CD14-positive monocyte (primary cell): ENCODE measurements at places on chromosomes 5 and 9. TPM values are rescaled to one million over a fixed set of nuclear protein-coding genes. Genes with fewer than 3 reads are reported as not detected.
A peak's percentile ranks its signal among the peaks of the same experiment; 100 is the strongest.

GRCh38 chr5:16776611-16777251 is 159.4 kb downstream of the MYO10 start:
- no peak for DNase-seq

DNA sequence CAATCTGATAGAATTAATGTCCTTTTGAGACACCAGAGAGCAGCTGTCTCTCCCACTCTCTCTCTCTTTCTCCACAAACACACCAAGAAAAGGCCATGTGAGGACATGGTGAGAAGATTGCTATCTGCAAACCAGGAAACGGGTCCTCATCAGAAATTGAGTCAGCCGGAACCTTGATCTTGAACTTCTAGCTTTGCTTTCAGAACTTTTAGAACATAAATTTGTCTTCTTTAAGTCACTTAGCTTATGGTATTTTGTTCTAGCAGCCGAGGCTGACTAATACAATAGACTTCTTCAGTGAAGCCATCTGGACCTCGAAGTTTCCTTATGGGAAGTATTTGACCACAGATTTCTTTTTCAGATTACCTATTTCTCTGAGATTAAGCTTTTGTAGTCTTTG is 18.1 kb downstream of the NEUROG1 start:
- DNase-seq, result no peak

GRCh38 chr5:106649031-106649430 is 1021.7 kb downstream of the EFNA5 start:
- DNase-seq, result no peak

DNA sequence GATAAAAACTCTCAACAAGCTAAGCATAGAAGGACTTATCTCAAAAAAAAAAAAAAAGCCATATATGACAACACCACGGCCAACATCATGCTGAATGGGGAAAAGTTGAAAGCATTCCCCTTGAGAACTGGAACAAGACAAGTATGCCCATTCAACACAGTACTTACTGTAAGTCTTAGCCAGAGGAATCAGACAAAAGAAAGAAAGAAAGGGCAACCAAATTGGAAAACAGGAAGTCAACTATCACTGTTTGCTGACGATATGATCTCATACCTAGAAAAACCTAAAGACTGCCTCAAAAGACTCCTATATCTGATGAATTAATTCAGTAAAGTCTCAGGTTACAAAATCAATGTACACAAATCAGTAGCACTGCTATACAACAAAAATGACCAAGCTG is 24.6 kb upstream of the PTGER4 start:
- peak; percentile 30 for DNase-seq

GRCh38 chr5:119275146-119275545 is 80.7 kb upstream of the TNFAIP8 start:
- no peak for DNase-seq

DNA sequence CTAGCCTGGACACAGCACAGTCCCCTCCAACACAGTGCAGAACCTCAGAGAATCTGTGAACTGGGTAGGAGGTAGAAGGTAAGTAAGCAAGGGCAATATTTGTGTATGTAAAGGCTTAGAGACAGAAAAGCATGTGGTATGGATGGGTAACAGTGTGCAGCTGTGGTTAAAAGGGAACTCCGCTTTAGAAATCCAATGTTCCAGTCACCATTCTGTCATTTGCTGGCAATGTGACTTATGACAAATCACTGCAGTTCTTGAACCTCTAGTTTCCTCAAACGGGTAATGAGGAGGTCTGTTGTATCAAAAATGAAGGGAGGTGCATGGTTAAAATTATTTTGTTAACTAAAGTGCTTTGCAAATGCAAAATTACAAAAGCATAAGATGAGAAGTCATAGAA is 125.5 kb upstream of the IFNE start:
- DNase-seq, result no peak

- no peak for DNase-seq
Observed at GRCh38 chr5:91160714-91161285, 222.3 kb downstream of the ARRDC3 start.

GRCh38 chr9:129343424-129344375 is 165.6 kb upstream of the IER5L start:
- peak; percentile 97 for DNase-seq

DNA sequence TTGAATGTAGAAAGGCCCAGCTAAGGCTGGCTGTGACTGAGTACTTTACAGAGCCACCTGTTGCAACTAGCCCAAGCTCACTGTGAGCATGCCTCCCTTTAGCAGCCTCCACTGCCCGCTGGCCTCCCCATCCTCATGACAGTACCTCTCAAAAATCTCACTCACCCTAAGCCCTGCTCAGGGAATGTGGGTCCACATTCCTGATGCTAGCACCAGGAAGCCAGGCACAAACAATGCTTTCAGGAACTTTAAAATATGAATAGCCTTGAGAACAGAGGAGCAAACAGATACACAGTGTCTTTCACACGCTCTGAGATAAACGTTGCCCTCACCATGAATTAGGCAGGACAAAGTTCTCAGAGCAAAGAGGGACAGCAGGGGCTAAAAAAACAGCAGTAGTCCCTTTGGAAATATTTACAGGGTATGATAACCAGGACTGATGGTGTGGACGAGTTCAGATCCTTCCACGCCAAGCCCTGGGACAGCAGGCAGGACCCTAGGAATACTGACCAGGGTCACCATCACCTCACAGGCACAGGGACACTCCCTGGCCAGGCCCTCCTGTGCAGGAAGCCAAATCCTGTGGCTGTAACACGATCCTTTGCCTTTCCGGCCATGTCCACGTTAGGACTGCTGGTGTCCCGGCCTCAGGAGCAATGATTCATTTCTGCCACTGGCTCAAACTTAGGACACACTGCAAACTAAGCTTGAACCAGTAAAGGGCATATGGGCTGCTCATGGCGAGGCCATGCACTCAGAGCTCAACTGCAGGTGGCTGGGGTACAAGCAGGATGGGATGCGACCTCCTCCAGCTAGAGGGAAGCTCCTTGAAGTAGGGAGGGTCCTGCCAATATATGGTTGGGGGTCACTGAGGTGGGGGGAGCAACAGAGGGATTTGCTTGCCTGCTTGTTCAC is 9.6 kb downstream of the ACSL6 start:
- no peak for DNase-seq

GRCh38 chr9:113302792-113303418 is at the start of gene RNF183:
TSS of gene RNF183 (minus strand) at chr9:113303376. CDS start at chr9:113298184, 5,192 bp downstream.
- no peak for DNase-seq

DNA sequence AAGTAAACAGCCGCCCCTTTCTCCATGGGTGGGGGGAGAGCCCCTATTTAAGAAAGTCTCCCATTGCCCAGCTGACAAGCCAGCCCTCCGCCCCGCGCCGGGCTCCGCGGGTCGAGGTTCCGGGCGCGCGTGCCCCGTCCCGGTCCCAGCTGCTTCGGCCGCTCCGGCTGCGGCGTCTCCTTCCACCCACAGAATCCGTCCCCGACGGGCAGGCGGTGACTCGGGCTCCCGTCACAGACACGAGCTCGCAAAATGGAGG is 223 bp downstream of the NR3C1 start:
- no peak for DNase-seq

Gene FRMD3
- polyA plus RNA-seq, result 4.2 TPM

Gene SPINK4
- polyA plus RNA-seq, result not detected in 2 replicates
